Common myeloid progenitor, CD34-positive (primary cell): ENCODE measurements at places on chromosomes 7 and 10.

- no peak for DNase-seq
- H3K4me1 ChIP-seq: no peaks in the 10 kb centered on the region
- no peak overlapping the region for H3K4me3 ChIP-seq
- no peaks in the 10 kb centered on the region for H3K27me3 ChIP-seq
- H3K36me3 ChIP-seq: no peaks in the 10 kb centered on the region
Observed at GRCh38 chr7:121961089-121961867, 88.3 kb downstream of the PTPRZ1 start.

DNA sequence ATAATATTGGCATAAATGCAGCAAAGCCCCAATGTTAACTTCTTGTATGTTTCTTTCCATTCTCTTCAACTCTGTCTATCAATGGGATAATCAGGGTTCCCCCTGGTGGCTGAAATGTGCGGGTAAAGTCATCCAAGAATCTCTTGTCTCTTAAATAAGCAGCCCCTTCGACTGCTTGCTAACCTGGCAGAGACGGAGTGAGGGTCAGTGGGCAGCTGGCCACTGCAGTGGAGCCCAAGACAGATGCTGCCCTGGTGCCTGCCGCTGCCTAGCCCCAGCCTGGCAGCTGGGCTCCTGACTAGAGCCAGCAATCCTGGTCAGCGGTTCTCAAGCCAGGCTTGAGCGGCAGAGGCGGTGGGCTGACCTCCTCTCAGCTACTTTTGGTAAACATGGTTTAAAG, 248.9 kb downstream of the COBL start:
- peak; percentile 78 for DNase-seq
- no peak overlapping the region for H3K27ac ChIP-seq
- no peaks in the 10 kb centered on the region for H3K27me3 ChIP-seq

DNA sequence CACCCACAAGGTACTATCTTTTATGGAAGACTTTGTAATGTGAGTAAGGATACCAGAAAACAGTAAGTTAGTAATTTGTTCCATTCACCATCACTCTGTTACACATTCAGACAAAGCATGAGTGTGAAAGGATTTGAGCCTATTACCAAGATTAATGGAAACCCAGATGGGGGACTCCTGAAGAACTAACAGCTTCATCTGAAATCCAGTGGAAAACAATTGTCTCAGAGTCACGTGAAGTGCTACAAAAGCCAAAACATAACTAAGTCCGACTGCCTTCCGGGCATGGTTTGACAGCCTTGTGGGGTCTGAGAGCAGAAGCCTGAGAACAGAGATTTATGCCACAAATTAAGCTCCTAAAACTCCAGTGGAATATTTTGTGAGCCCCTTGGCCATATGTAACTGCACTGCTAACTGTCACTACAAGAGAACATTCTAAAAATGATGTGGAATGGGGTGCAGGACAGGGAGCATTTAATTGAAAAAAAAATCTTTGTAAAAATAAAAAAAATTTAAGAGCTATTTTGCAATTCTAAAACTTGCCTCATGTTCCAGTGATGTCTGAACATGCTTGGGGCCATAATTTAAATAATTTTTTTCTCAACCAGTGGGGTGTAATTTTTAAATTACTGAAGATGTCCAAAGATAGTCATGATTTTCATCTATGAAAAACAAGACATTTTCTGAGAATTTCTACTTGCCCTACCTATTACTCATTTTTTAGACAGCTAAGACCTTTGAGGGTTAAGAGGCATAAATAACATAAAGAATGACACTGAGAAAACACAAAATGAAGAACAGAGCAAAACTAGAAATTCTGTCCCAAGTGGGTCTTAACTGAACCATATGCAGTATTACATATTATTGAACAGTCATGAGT, 555.0 kb downstream of the INHBA start:
- H3K4me1 ChIP-seq: no peaks in the 10 kb centered on the region
- no peak for DNase-seq
- H3K4me3 ChIP-seq: no peak overlapping the region
- H3K27ac ChIP-seq: no peak overlapping the region
- H3K27me3 ChIP-seq: no peaks in the 10 kb centered on the region

- no peaks in the 10 kb centered on the region for H3K4me1 ChIP-seq
- H3K36me3 ChIP-seq: no peaks in the 10 kb centered on the region
- DNase-seq: no peak
- H3K4me3 ChIP-seq: no peak overlapping the region
- no peak overlapping the region for H3K27ac ChIP-seq
Observed at GRCh38 chr7:17912536-17913235, 27.6 kb downstream of the SNX13 start.

DNA sequence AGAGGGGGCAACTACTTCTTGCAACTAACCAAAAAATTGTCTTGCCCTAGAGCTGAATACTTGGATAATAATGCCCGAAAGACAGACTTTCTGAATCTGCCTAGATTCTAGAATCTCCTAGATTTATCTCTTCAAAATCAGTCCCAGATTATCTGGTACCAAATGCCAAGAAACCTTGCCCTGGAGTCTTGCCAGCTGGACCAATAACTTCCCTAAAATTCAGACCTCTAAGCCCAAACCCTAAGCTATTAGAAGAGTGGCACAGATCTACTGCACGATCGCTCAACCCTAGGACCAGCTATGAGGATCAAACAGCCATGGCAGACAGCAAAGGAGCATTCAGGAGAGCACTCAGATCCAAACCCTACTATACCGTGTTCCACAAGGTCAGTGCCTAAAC, 45.0 kb downstream of the ARMH3 start:
- no peaks in the 10 kb centered on the region for H3K27me3 ChIP-seq
- H3K4me1 ChIP-seq: peaks cover 9% of the 10 kb centered on the region
- no peak overlapping the region for H3K4me3 ChIP-seq
- no peak overlapping the region for H3K27ac ChIP-seq

DNA sequence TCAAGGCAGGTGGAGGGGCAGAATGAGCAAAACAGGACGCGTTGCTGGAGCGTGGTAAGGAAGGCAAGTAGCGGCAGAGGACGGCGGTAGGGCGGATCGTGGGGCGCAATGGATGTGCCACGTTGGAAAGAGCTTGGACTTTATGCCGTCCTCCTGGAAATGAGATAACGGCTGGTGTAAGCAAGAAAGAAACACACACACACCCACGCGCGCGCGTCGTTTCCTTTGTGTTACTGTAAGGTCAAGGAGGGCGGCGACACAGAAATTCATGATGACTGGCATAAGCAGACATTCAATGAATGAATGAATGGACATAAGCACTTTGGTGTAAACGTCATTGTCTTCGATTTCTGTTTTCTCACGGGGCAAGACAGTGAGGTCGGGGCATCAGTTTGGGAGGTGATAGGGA, 683 bp upstream of the ENTPD7 start:
- H3K4me3 ChIP-seq: peak overlapping the region; percentile 87
- H3K27ac ChIP-seq: no peak overlapping the region
- peaks cover 19% of the 10 kb centered on the region for H3K4me1 ChIP-seq
- DNase-seq: peak; percentile 34
- H3K27me3 ChIP-seq: no peaks in the 10 kb centered on the region

DNA sequence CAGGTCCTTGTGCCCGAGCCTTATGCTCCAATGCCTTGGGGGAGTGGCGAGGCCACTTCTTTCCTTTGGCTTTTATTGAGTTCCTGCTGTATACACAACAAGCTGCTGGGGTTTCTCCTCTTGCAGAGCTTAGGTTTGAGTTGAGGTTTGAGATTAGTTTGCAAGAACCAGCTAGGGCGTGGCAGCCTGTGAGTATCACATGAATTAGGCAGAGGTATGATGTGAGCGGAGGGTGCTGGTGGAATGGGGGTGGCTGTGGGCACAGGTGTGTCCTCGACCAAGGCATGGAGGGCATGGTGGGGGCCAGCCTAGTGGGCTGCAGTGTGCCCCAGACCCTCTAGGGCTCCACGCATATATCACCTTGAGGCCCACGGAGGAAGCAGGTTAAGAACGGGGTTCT, 123.3 kb downstream of the DOCK1 start:
- no peak overlapping the region for H3K27ac ChIP-seq
- H3K36me3 ChIP-seq: peaks cover 10% of the 10 kb centered on the region
- no peaks in the 10 kb centered on the region for H3K27me3 ChIP-seq
- no peaks in the 10 kb centered on the region for H3K4me1 ChIP-seq
- no peak for DNase-seq
- H3K4me3 ChIP-seq: no peak overlapping the region

- no peaks in the 10 kb centered on the region for H3K36me3 ChIP-seq
- H3K27ac ChIP-seq: no peak overlapping the region
- H3K4me3 ChIP-seq: no peak overlapping the region
Observed at GRCh38 chr7:88566162-88566729, 193.3 kb upstream of the ZNF804B start.

GRCh38 chr10:63236113-63236935, 103.2 kb downstream of the NRBF2 start:
- no peaks in the 10 kb centered on the region for H3K27me3 ChIP-seq
- H3K36me3 ChIP-seq: no peaks in the 10 kb centered on the region
- peaks cover 55% of the 10 kb centered on the region for H3K4me1 ChIP-seq
- peak; percentile 83 for DNase-seq

DNA sequence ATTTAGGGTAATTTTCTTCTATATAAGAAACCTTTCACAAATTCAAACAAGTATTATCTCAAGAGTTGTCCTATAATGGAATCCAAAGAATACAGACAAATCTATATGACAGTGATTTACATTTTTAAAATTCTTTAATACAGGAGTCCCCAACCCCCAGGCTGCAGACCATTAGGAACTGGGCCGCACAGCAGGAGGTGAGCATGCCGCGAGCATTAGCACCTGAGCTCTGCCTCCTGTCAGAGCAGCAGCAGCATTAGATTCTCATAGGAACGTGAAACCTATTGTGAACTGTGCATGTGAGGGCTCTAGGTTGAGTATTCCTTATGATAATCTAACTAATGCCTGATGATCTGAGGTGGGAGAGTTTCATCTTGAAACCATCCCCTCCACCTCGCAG, 37.7 kb downstream of the SNX13 start:
- no peak overlapping the region for H3K27ac ChIP-seq
- no peaks in the 10 kb centered on the region for H3K36me3 ChIP-seq
- no peaks in the 10 kb centered on the region for H3K4me1 ChIP-seq
- no peak overlapping the region for H3K4me3 ChIP-seq

GRCh38 chr7:75996476-75996875, 2.1 kb upstream of the TMEM120A start:
- H3K27ac ChIP-seq: no peak overlapping the region
- H3K4me3 ChIP-seq: no peak overlapping the region
- H3K4me1 ChIP-seq: no peaks in the 10 kb centered on the region
- DNase-seq: no peak
- H3K36me3 ChIP-seq: peaks cover 21% of the 10 kb centered on the region

- no peaks in the 10 kb centered on the region for H3K27me3 ChIP-seq
- no peaks in the 10 kb centered on the region for H3K4me1 ChIP-seq
- DNase-seq: no peak
- H3K27ac ChIP-seq: no peak overlapping the region
Observed at GRCh38 chr10:37275216-37275777, 149.9 kb downstream of the ANKRD30A start.
